ENCODE measurements at places on chromosomes 16 and 17. TPM values are rescaled to one million over a fixed set of nuclear protein-coding genes. Genes with fewer than 3 reads are reported as not detected.

Gene CHD9NB
- total RNA-seq: 4.3 TPM

Gene FN3K
- 14.5 TPM for total RNA-seq

GRCh38 chr16:66563574-66564334 is 2.5 kb upstream of the CMTM1 start:
- H3K4me1 ChIP-seq: no peaks in the 10 kb centered on the region
- no peak overlapping the region for H3K4me3 ChIP-seq
- H3K27ac ChIP-seq: no peak overlapping the region
- no peaks in the 10 kb centered on the region for H3K36me3 ChIP-seq
- DNase-seq: no peak

GRCh38 chr16:84278968-84279367 is 15.7 kb upstream of the WFDC1 start:
- DNase-seq: no peak
- no peaks in the 10 kb centered on the region for H3K27me3 ChIP-seq
- no peaks in the 10 kb centered on the region for H3K36me3 ChIP-seq

Gene CD300C
- total RNA-seq: 0.38 TPM

Gene OR2C1
- total RNA-seq: 0.25 TPM

Gene RNF43
- 0.38 TPM for total RNA-seq

Gene ZG16
- total RNA-seq: 0.07 TPM

GRCh38 chr16:25279491-25279890 is 21.8 kb upstream of the ZKSCAN2 start:
- H3K4me3 ChIP-seq: no peak overlapping the region
- no peak for DNase-seq
- H3K27me3 ChIP-seq: no peaks in the 10 kb centered on the region

DNA sequence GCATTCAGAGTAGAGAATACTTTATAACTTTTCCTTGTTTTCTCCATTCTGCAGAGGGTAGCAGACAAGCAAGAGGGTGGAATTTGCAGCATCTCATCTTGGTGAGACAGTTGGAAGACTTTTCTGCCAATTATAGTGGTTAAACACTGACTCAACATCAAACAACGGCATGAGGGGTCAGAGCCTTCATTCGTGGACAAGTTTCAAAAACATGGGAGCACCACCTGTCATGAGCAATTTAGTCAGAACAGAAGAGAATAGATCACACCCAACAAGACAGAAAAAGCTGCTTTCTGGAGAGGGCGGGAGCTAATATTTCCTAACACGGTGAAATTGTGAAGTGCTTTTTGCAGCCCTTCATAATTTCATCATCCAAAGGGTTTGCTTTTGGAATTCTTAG is 17.9 kb upstream of the ZNF652 start:
- no peak overlapping the region for H3K27ac ChIP-seq
- DNase-seq: no peak
- no peaks in the 10 kb centered on the region for H3K36me3 ChIP-seq

Gene TBC1D3C
- not detected for total RNA-seq

DNA sequence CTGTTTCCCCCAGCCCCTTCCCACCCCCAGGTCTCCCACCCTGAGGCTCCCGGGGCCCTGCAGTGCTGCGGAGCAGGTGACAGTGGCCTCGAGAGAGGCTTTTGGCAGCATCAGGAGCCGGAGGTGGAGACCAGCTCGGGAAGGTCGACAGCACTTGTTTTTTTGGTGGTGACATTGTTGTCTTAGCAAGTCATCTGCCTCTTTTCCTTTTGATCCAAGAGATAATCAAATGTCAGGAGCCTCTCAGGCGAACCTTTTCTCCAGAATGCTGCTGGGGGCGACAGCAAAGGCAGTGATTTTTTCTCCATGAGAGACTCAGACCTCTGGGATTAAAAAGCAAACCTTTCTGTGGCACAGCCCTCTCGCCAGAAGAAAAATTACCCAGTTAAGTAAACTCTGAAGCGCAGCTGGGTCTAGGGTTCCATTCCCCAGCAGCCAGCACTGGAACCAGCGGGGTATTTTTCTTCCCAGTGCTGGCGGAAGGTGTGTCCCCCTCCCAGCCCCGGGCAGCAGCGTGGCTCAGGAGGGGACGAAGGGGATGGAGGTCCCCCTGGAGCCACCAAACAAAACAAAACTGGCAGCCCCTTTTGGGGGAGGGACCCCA is 37.2 kb downstream of the GRIN2C start:
- DNase-seq: no peak
- H3K36me3 ChIP-seq: no peaks in the 10 kb centered on the region
- H3K27ac ChIP-seq: no peak overlapping the region
- H3K27me3 ChIP-seq: no peaks in the 10 kb centered on the region
- no peak overlapping the region for H3K4me3 ChIP-seq

GRCh38 chr17:76932402-76933333 is 64.5 kb downstream of the MGAT5B start:
- no peaks in the 10 kb centered on the region for H3K36me3 ChIP-seq
- no peak overlapping the region for H3K4me3 ChIP-seq
- H3K27me3 ChIP-seq: no peaks in the 10 kb centered on the region
- no peaks in the 10 kb centered on the region for H3K4me1 ChIP-seq
- no peak overlapping the region for H3K27ac ChIP-seq

- peaks cover 22% of the 10 kb centered on the region for H3K4me1 ChIP-seq
- H3K4me3 ChIP-seq: peak overlapping the region; percentile 86
- peak; percentile 60 for DNase-seq
- no peaks in the 10 kb centered on the region for H3K27me3 ChIP-seq
These were observed 661 bp downstream of the GIT1 start for GRCh38 chr17:29588562-29589411.

- no peaks in the 10 kb centered on the region for H3K36me3 ChIP-seq
- H3K27me3 ChIP-seq: no peaks in the 10 kb centered on the region
- H3K4me3 ChIP-seq: no peak overlapping the region
- no peak overlapping the region for H3K27ac ChIP-seq
These were observed 52.8 kb downstream of the SDK2 start for GRCh38 chr17:73591296-73592078.

GRCh38 chr17:28282596-28282995 is 36.4 kb upstream of the TMEM97 start:
- no peaks in the 10 kb centered on the region for H3K27me3 ChIP-seq
- no peaks in the 10 kb centered on the region for H3K4me1 ChIP-seq
- DNase-seq: no peak

- H3K4me3 ChIP-seq: no peak overlapping the region
- H3K36me3 ChIP-seq: no peaks in the 10 kb centered on the region
- H3K27ac ChIP-seq: no peak overlapping the region
- DNase-seq: no peak
- no peaks in the 10 kb centered on the region for H3K27me3 ChIP-seq
- H3K4me1 ChIP-seq: no peaks in the 10 kb centered on the region
These were observed 39.0 kb downstream of the CA4 start for GRCh38 chr17:60188759-60189158.

- DNase-seq: peak; percentile 75
- H3K27ac ChIP-seq: peak overlapping the region; percentile 64
- H3K4me3 ChIP-seq: peak overlapping the region; percentile 7
- H3K36me3 ChIP-seq: no peaks in the 10 kb centered on the region
- H3K4me1 ChIP-seq: peaks cover 30% of the 10 kb centered on the region
These were observed 4.0 kb downstream of the MAFG start for GRCh38 chr17:81923302-81924260.

DNA sequence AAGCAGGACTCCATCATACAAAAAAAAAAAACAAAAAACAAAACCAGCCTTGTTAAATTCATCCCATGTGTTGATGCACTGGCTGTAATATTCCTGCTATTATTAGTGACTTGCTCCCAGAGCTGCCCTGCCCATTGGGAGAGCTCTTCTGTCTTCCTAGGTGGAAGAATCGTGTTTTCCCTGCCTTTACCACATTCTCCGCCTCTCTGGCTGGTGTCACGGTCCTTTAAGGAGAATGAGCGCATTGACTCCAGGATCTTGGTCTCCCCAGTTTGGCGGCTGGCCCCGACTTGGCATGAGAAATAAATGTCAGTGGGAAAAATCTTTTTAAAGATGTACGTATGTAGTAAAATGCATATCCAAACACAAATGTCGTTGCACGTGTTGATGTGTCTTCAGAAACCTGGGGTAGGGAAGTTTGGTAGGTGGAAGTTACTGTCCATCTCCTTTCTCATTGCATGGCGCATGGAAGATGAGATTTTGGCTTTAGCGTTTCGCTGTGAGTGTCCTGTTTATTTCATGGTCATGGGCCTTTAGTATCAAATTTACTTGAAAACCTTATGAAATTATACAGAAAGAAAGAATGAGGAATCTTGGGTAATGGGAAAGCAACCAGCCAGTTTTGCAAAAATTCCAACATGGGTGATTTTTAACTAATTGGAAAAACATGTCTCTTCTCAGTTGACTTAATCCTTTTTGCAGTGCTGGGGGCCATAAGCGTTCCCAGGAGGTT is 15.5 kb downstream of the RMI2 start:
- H3K27ac ChIP-seq: peak overlapping the region; percentile 28
- H3K4me1 ChIP-seq: peaks cover 12% of the 10 kb centered on the region
- no peaks in the 10 kb centered on the region for H3K36me3 ChIP-seq
- no peak for DNase-seq
- H3K27me3 ChIP-seq: no peaks in the 10 kb centered on the region

GRCh38 chr17:41468346-41468745 is 1.2 kb upstream of the KRT32 start:
- no peaks in the 10 kb centered on the region for H3K27me3 ChIP-seq
- DNase-seq: no peak
- H3K4me3 ChIP-seq: no peak overlapping the region
- H3K27ac ChIP-seq: no peak overlapping the region

GRCh38 chr17:31802502-31802901 is 56.5 kb downstream of the COPRS start:
- H3K27ac ChIP-seq: no peak overlapping the region
- no peak overlapping the region for H3K4me3 ChIP-seq
- no peak for DNase-seq
- no peaks in the 10 kb centered on the region for H3K4me1 ChIP-seq

DNA sequence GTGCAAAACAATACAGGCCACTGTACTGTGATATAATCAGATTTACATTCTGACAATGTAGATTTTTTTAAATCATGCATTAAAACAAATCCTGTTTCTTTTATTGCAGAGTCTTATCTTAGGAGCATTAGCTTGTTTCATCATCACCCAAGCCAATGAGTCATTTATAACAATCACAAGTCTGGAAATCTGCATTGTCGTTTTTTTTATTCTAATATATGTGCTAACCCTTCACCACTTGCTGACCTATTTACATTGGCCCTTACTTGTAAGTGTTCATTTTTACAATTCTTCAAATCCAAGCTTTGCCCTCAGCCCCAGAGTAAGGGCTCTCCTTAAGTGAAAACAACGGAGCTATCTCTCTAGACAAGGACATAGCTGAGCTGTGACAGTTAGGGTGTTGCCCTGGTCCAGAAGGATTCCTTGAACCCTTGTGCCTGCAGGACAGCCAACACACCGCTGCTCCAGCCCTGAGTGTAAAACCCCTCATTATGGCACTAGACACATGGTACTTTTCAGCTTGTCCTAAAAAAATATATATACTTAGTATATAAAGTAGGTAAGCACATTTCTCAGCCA is 3.7 kb downstream of the CMTM1 start:
- peaks cover 1% of the 10 kb centered on the region for H3K4me1 ChIP-seq
- no peak for DNase-seq
- H3K36me3 ChIP-seq: no peaks in the 10 kb centered on the region
- H3K4me3 ChIP-seq: no peak overlapping the region
- H3K27ac ChIP-seq: no peak overlapping the region

DNA sequence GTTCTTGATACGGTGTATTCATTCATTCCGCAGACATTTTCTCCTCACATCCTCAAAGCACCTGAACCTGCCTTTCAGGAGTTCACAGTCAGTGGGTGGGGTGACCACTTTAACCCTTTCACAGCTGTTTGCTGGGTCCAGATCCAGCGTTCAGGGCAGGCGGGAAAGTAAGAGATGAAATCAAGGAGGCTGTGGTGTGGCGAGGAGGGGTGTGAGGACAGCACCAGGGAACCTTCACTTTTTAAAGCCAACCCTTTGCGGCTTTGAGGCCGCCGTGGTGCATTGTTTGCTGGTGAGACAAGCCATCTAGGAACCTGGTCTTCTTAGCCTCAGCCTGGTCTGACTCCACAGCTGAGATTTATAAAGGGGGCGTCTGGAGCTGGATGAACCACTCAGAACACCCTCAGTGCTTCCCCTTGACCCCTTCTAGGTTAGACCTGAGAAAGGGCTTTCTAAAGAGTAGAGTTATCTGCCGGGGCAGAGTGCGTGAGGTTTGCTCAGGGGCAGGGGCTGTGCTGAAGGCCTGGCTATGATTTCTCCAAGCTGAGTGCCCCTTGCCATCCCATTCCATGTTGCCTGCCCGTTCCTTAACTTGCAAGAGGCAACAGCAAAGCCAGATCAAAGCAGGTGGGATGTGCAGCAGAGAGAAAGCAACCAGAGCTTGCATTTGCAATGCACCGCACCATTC is 933 bp downstream of the CCR7 start:
- H3K36me3 ChIP-seq: no peaks in the 10 kb centered on the region
- no peak overlapping the region for H3K4me3 ChIP-seq
- DNase-seq: no peak
- no peaks in the 10 kb centered on the region for H3K27me3 ChIP-seq
- no peak overlapping the region for H3K27ac ChIP-seq
- peaks cover 7% of the 10 kb centered on the region for H3K4me1 ChIP-seq

Gene TBC1D3L
- total RNA-seq: 10.7 TPM

GRCh38 chr17:77107506-77108433 is 33.0 kb upstream of the SEC14L1 start:
- no peaks in the 10 kb centered on the region for H3K27me3 ChIP-seq
- DNase-seq: no peak
- H3K27ac ChIP-seq: no peak overlapping the region
- H3K4me3 ChIP-seq: no peak overlapping the region

Gene HEATR9
- not detected for total RNA-seq

DNA sequence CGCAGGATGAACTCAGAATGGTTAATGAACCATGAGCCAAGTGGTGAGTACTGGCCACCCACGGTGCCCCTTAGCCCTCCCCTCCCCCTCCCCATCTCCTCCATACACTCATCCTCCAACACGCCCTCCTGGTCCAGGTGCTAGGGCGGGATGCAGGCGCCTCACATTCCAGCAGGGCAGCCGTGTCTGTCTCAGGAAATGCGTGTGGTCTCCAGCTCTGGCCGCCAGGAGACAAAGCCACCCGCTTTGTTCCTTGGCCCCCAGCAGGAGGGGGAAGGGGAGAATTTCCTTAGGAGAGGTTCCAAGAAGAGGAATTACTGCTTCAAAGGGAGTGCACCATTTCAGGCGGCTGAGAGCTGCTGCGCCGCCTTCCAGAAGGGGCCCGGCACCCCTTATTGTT is 29.7 kb upstream of the RMI2 start:
- H3K4me1 ChIP-seq: peaks cover 17% of the 10 kb centered on the region
- DNase-seq: no peak
- no peaks in the 10 kb centered on the region for H3K27me3 ChIP-seq
- H3K4me3 ChIP-seq: no peak overlapping the region
- H3K36me3 ChIP-seq: no peaks in the 10 kb centered on the region

DNA sequence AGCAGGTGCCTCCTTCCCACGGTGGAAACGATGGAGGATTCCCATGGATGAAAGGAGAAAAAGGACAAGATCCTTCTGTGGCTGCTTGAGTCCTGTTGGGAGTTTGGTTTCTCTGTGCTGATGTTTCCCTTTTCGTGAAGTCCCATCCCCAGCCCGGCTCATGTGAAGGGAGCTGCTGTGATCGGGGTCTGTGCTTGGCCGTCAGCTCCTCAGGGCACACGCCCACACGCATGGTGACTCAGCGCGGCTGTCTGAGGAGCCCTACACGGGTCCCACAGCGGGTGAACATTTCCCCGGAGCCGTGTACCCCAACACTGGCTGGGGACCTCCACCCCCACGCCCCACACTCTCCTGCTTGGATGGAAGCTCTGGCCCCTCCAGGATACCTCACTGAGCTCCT is 44.5 kb upstream of the SSTR5 start:
- DNase-seq: no peak
- no peaks in the 10 kb centered on the region for H3K27me3 ChIP-seq
- no peaks in the 10 kb centered on the region for H3K4me1 ChIP-seq
- H3K4me3 ChIP-seq: no peak overlapping the region
- H3K36me3 ChIP-seq: no peaks in the 10 kb centered on the region
- no peak overlapping the region for H3K27ac ChIP-seq

Gene HOXB7
- total RNA-seq: 2.9 TPM

Gene VPS9D1
- 7.0 TPM for total RNA-seq

Gene KRT15
- 0.71 TPM for total RNA-seq
